ENCODE measurements at places on chromosomes 1 and 21.

- peak; percentile 14 for DNase-seq
These were observed 18.9 kb downstream of the PGBD2 start for GRCh38 chr1:248924696-248925532.

GRCh38 chr1:216606047-216606637, 117.1 kb downstream of the ESRRG start:
- DNase-seq = no peak

DNA sequence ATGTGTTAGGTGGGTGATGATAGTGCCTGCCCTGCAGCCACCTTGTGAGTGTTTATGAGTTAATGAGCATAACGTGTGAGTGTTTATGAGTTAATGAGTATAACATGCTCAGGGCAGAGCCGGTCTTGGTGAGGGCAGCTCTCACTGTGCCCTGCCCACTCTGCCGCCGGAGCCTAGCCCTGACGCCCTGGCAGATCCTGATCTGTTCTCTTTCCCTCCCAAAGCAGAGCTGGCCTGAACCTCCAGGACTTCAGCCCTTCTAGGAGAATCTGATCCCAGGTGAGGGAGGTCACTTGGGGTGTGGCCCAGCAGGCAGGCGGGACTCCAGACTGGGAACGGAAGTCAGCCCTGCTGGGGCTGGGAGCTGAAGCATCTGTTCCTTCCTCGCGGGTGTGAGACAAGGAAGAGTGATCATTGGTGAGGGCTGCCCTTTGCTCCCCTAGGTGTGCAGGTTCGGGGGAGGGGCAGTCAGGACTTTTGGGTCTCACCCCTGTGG, 5.7 kb downstream of the FBLIM1 start:
- no peak for DNase-seq

DNA sequence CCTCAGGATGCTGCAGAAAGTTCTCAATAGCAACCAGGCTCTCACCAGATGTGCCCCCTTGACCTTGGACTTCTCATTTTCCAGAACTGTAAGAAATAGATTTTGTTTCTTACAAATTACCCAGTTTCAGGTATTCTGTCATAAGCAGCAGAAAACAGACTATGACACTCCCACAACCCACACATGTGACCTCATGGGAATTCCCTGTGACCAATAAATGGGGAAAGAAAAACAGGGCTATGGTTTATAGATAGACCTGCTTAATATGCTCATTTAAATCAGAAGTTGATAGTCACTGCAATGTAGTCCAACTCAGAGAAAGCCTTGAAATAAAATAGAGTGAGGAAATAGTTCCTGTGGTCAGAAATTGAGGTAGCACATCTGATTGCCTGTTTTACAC, 380.9 kb upstream of the PTBP2 start:
- no peak for DNase-seq

GRCh38 chr1:43001434-43001833, 42.8 kb upstream of the SLC2A1 start:
- no peak for DNase-seq

GRCh38 chr1:19433719-19433998, 51.7 kb downstream of the CAPZB start:
- DNase-seq = no peak

GRCh38 chr1:43316738-43317520, 16.1 kb downstream of the TIE1 start:
- no peak for DNase-seq

- no peak for DNase-seq
These were observed 34.5 kb upstream of the FAM163A start for GRCh38 chr1:179708434-179709195.

GRCh38 chr1:115679141-115679611, 37.4 kb downstream of the VANGL1 start:
- DNase-seq = no peak

GRCh38 chr1:32494711-32495337, 30.0 kb downstream of the ZBTB8B start:
- no peak for DNase-seq

- DNase-seq = no peak
These were observed 1.8 kb downstream of the RNF220 start for GRCh38 chr1:44406737-44407429.

GRCh38 chr1:38670544-38671122, 188.9 kb downstream of the RRAGC start:
- DNase-seq = no peak

DNA sequence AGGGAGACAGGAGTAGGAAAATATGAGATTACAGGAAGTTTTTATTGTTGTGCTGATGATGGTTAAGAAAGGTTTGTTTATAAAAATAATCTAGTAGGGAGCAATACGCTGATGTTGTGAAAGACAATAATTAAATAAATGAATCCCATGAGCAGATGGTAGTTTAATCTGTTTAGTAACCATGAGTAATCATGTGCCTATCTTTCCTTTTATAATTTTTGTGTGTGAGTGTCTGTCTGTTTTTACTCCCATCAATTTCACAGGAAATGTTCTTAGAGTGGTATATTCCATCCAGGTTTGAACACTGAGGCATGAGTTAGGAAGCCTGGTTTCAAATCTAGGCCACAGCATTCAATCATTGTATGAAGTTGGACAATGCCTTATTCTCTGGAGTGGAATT, 180.5 kb downstream of the OLFM3 start:
- DNase-seq = no peak

GRCh38 chr1:160134791-160135572, 16.4 kb upstream of the ATP1A4 start:
- DNase-seq = no peak

- peak; percentile 96 for DNase-seq
These were observed 28.2 kb upstream of the FMO1 start for GRCh38 chr1:171220081-171220420.

GRCh38 chr1:235821361-235821981, 45.2 kb downstream of the LYST start:
- no peak for DNase-seq

DNA sequence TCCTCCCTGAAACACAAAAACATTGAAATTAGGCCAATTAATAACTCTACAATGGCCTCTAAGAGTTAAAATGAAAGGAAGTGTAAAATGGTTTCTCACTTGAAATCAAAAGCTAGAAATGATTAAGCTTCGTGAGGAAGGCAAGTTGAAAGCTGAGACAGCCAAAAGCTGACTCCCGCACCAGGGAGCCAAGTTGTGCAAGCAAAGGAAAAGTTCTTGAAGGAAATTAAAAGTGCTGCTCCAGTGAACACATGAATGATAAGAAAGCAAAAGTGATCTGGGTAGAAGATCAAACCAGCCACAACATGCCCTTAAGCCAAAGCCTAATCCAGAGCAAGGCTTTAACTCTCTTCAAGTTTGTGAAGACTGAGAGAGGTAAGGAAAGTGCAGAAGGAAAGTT, 22.8 kb downstream of the CYYR1 start:
- DNase-seq = peak; percentile 60

- DNase-seq = no peak
These were observed 13.3 kb downstream of the MFAP2 start for GRCh38 chr1:16967095-16967575.

GRCh38 chr1:212040629-212041412, 5.3 kb downstream of the DTL start:
- no peak for DNase-seq

DNA sequence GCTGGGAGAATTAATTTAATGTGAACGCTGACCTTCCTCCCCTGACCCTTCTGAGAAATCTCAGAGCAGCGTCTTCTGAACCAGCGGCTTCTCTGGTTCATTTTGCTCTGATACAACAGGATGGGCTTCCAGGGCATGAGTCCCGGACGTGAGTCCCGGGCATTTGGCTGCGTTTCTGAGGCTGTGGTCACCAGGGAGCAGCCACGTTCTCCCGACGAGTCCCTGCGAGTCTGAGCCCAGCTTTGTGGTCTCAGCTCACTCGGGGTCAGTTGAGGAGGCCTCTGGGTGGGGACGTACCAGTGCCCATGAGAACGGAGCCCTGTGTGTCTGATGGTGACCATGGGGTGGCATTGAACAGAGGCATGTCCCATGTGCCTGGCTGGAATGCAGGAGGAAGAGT, 17.7 kb upstream of the OBSCN start:
- no peak for DNase-seq

DNA sequence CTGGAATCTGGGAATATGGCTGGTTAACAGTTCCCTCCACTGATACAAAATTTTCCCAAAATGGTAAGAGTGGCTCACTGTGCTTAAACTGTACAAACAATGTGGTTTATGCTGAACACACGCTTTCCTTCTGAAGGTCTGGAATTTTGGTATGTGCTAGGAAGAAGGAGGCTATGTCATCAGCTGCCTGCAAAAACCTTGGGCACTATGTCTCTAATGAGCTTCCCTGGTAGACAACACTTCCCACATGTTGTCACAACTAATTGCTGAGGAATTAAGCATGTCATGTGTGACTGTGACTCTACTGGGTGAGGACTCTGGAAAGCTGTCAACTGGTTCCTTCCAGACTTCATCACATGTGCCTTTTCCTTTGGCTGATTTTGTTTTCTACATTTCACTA, 29.2 kb downstream of the IPP start:
- no peak for DNase-seq

DNA sequence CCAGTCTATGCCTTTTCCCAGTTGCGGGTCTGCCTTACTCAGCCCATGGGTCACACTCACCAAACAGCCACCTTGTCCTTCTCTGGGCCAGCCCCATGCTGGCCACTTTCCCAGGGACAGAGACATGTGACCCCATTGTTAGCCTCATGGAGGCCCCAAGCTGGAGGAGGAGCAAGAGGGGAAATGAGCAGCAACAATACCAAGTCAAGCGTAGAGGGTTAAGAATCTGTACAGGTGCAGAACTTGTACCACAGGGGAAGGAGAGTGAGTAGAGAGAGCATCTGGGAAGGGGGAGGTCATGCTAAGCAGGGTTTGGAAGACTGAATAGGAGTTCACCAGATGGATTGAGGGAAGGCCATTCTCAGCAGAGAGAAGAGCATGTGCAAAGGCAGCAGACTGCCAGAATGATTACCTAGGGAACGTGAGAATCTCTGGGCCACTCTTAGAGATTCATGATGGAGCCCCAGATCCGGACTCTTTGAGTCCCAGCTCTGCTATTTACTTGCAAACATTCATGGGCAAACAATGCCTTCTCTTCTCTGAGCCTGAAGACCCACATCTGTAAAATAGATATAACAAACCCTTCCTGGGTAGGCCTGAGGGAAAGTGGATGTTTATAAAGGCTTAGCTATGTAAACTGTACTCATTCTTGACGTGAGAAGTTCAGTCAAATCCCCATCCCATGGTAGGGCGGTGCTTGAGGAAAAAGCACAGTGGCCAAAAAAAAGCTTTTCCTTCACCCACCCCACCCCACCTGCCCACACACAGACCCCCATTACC, 2.8 kb upstream of the SLC2A1 start:
- no peak for DNase-seq

- DNase-seq = no peak
These were observed 32.0 kb downstream of the PTAFR start for GRCh38 chr1:28144203-28145135.

- DNase-seq = no peak
These were observed at the start of gene LRRC52 for GRCh38 chr1:165543532-165544438. TSS of gene LRRC52 (plus strand) at chr1:165544000. CDS start at chr1:165544297, 297 bp downstream.

DNA sequence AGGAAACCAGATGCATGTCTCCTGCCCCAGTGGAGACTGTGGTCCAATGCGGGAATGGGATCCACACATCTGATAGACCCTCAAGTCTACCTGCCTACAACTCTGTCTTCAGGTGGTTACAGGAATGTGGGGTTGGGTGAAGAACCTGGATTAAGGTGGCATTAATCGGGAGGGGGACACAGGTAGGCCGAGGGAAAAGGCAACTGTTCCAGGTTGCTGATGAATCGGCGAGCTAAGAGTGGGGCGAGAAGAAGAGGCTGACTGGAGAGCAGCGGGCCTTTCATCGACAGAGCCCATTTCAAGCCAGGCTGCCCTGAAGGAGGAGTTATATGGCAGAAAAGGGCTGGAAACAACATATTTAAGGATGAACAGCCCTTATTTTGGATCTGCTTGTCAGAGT, 836 bp downstream of the CD2 start:
- DNase-seq = no peak

GRCh38 chr1:224432672-224433040, 1.9 kb downstream of the WDR26 start:
- no peak for DNase-seq

DNA sequence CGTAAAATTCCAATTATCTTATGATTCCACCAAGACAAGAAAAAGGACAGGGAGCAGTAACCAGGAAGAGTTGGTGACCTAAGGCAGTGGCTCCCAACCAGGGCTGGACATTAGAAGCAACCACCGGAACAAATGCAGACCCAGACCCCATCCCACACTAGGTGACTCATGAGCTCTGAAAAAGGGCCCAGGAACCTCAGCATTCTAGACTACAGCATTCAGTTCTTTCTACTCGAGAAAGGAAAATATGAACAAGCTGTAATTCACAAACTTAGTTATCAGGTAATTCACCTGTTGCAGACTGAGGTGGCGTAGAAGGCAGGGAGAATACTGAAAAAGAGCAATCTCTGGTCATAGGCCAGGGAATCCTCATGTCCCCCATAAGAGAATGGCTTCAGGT, 138.4 kb upstream of the KRTAP19-8 start:
- no peak for DNase-seq

GRCh38 chr1:246828818-246829217, 102.9 kb downstream of the AHCTF1 start:
- DNase-seq = no peak

- DNase-seq = no peak
These were observed 4.5 kb upstream of the SRSF10 start for GRCh38 chr1:23984417-23985186.

DNA sequence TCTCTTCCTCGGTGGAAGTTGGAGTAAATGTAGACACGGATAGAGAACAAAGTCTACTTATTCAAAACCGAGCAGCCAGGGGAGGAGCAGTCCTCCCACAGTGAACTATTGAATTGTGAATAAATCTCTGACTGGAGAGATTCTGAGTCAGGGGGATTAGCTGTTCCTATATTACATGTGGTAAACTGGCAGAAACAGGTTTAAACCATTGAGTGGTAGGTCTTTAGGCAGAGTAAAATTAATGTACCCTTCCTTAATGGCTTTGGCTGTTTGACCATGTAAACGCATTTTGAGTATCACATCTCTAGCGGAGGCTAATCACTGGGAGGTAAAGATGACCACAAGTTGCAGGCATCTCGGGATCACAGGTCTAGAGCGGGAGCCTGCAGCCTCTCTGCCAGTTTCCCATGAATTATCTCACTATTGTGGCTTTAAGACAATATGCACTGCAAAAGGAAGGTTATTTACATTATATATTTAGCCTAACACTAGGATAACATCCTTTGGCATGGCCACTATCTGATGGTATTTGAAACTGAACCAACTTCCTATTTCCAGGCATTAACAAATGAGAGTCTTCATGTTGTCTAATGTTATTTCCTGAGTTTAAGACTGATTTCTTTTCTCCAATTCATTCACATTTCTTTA, 7.9 kb upstream of the DISC1 start:
- DNase-seq = no peak

GRCh38 chr1:31798433-31799195, 17.2 kb downstream of the SPOCD1 start:
- no peak for DNase-seq

DNA sequence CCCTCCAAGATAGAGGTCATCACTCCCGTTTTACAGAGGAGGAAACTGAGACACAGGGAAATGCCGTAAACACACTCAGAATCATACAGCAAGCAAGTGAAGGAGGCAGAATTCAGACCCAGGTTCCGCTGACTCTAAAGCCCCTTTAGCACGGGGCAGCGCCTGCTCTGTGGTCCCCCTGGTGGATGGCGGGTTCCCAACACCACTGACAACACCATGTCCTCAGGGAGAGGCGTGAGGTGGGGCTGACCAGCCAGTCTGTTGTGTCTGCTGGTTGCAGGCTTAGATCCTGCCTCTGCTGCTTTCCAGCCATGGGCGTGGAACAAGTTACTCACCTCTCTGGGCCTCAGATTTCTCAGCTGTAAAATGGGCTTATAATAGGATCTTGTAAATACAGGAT, 617.3 kb downstream of the MATN1 start:
- no peak for DNase-seq

- no peak for DNase-seq
These were observed 285.0 kb upstream of the NR5A2 start for GRCh38 chr1:199742547-199742946.

Measured in SK-N-MC (cell line).